ENCODE measurements at places on chromosomes 16 and 17.

DNA sequence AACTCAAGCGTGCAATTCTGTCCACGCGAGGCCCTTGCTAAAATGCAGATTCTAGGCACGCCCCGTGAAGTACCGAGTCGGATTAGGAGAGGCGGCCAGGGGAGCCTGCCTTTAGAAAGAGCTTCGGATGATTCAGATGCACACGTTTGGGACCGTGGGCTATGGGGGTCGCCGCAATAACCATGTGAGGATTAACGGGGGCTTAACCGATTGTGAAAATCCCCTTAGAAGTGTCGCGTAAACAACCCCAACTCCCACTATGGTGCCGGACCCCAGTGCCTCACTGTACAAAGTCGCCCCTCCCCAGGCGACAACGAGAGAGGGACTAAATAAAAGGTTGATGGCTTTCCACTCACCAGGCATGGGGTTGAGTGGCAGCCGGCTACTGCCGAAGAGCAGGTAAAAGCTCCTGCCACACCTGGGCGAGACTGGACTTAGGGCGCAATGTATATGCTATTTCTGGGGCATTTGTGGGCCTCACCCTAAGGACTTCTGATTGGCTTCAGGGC, 635 bp upstream of the SP2 start:
- no peak for DNase-seq

GRCh38 chr16:67158637-67159600, 790 bp downstream of the TRADD start:
- peak; percentile 52 for DNase-seq

- DNase-seq, result peak; percentile 88
These were observed 266.7 kb downstream of the SOX9 start for GRCh38 chr17:72387487-72387886.

- DNase-seq, result peak; percentile 36
These were observed 62.0 kb upstream of the NUDT7 start for GRCh38 chr16:77660311-77660710.

- no peak for DNase-seq
These were observed 24.6 kb upstream of the SHISA9 start for GRCh38 chr16:12876778-12877177.

DNA sequence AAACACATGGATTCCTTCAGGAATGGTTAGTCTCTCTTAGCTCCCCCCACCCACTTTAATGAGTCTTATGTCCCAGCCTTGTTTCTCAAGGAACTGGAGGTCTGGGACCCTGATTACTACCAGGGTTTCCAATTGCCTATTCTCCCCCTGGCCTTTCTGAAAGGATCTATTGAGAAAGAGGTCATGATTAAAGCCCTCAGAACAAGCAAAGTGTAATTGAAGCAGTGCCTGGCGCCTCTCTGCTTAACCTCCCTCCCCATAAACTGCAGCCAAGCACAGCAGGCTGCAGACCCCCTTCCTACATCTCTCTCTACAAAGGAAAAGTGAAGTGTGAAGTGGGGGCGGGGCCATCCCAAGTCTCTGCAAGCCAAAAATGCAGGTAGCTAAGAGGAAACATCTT, 159.7 kb upstream of the CDH11 start:
- no peak for DNase-seq

- no peak for DNase-seq
These were observed 8.0 kb downstream of the TLCD3A start for GRCh38 chr17:740240-741017.

DNA sequence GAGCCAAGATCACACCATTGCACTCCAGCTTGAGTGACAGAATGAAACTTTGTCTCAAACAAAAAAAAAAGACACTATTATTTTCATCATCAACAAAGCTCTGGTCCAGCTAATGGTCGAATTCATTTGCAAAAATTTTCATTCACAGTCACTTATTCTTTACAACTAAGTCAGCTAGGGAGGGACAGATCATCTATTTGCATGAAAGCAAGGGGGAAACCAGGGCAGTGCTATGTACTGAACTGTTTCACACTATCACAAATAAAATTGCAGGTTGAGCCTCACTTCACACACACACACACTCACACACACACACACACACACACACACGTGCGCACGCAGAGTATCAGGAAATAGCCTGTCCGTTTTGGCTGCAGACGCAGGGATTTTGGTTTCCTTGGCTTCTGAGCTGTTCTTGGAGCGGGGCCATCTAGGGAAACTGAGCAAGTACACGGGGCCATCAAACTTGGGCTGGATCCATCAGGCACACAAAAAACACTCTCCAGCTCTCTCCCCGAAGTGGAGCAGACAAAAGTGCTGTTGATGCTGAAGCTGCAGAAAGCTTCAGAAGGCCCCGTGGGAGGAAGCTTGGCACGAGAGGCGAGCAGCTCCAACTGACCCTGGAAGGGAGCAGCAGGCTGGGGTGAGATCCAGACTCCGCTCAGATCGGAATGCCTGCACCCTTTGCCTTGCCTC, 44.3 kb upstream of the HELZ start:
- DNase-seq, result peak; percentile 6

GRCh38 chr16:54370278-54371040, 83.9 kb upstream of the IRX3 start:
- DNase-seq, result no peak

GRCh38 chr17:14454746-14455145, 153.9 kb downstream of the HS3ST3B1 start:
- DNase-seq, result no peak

- no peak for DNase-seq
These were observed 1.2 kb upstream of the UTP6 start for GRCh38 chr17:31902693-31903092.

- DNase-seq, result peak; percentile 21
These were observed 381 bp upstream of the HSD11B2 start for GRCh38 chr16:67430504-67430976.

GRCh38 chr17:3773511-3773910, 27.5 kb downstream of the ITGAE start:
- DNase-seq, result peak; percentile 65

- DNase-seq, result no peak
These were observed 1014.7 kb upstream of the RBFOX1 start for GRCh38 chr16:6317934-6318333.

DNA sequence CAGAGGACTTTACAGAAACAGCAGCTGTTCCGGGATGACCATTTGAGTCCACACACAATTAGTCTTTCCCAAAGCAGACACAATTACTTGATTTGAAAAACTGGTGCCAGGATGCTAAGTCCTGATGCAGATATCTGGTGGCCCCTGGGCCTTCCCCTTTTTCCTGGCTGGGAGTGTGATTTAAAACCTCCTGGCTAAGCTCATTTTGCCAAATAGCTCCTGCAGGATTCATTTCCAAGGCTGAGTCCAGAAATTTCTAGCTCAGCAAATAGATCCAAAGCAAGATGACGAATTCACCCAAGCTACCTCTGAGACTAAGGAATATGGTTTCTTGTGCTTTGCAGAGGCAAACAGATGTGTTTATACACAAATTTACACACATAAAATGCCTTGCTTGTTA, 422.2 kb downstream of the CA10 start:
- DNase-seq, result no peak

DNA sequence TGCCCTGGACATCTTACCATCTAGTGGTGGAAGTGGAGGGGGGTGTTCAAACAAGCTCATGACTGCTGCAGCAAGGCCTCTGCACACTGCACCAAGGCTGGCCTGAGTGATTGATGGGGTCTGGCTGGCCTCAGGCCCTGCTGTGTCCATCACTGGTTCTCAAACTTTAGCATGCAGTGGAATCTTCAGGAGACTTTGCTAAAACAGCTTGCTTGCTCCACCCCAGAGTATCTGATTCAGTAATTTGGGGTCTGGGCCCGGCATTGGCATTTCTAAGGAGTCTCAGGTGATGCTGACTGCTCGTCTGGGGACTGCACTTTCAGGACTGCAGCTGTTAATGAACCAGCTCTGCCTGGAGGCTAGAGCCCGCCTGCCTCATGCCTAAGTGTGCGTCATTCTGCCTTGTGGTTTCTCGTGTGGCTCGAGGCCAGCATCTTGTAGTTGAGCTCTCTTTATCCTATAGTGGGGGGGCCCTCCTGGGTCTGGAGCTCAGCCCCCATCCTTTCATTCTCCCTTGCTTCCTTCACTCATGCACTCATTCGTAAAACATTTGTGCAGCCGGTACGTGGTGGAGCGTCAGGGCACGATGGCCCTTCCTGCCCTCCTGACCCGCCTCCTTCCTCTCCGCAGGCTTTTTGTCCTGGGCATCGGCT, 4.1 kb downstream of the MGAT5B start:
- peak; percentile 98 for DNase-seq

GRCh38 chr16:48280546-48280945, 33.2 kb upstream of the ABCC11 start:
- no peak for DNase-seq

DNA sequence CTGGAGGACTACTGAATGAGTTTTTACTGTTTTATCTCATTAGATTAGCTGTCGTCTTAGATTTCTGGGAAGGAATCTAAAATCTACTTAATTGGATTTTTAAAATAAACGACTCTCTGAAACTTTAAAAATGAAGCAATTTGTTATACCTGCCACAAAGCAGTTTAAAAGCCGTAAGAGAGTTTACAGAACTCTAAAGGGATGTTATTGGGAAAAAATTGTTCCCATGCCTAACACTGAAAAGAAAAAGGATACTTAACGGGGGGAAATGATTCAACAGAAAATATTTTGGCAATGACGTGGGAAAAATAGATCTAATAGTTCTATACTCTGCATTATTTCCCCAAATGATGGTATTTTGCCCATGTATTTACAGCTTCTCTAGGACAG, 27.0 kb downstream of the ARHGAP17 start:
- no peak for DNase-seq

DNA sequence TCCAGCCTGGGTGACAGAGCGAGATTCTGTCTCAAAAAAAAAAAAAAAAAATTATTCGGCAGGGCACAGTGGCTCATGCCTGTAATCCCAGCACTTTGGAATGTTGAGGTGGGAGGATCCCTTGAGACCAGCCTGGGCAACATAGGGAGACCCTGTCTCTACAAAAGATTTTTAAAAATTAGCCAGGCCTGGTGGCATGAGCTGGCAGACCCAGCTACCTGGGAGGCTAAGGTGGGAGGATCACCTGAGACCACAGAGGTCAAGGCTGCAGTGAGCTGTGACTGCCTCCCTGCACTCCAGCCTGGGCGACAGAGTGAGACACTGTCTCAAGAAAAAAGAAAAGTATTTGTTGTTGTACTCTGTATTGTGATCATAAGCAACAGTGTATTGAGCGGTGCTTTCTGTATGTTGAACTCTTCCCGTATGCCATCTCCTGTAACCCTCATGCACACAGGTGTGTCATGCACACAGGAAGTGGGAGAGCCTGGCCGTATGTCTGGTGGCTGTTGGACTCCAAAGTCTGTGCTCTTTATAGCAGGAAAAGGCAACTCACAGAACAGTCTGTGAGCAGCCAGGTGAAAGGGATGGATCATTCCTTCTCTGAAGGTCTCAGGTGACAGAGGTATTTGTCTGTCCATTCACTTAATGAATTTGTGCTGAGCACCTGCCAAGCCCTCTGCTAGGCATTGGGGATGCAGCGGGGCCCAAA, 17.1 kb downstream of the CDH1 start:
- no peak for DNase-seq

- DNase-seq, result no peak
These were observed 140.0 kb downstream of the SPACA3 start for GRCh38 chr17:33131620-33132019.

- DNase-seq, result no peak
These were observed 5.6 kb upstream of the ST3GAL2 start for GRCh38 chr16:70444249-70445063.

GRCh38 chr16:56814537-56815432, 50.2 kb upstream of the SLC12A3 start:
- DNase-seq, result no peak

DNA sequence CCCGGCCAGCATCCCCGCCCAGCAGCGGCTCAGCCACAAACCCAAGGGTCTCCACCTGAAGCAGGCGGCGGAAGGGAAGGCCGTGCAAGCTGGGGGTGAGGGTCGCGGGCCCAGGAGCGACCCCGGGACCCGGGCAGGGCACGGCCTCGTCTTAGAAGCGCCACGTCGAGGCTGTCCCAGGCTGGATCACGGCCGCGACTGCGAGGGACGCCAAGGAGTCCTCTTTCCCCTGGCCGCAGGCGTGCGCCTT, 538 bp upstream of the CCNF start:
- no peak for DNase-seq

GRCh38 chr17:802901-803881, 21.0 kb downstream of the MRM3 start:
- no peak for DNase-seq

DNA sequence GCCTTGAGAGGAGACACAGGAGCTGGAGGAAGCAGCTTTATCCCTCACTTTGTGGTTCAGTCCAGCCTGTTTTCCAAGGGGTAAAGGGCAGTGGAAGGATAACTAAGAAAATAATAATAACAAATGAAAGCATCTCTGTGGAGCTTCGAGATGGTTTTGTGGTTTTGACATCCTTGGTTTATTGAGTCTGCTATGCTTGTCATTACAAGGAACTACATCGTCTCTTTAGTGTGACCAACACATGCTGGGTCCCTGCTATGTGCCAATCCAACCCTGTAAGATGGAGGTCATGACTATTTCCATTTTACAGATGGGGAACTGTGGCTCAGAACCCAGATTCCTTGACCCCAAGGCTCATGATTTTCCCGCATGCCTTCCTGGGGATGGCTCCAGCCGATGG, 124.8 kb downstream of the MRM1 start:
- no peak for DNase-seq

- DNase-seq, result no peak
These were observed 39.6 kb downstream of the PKD1 start for GRCh38 chr16:2095918-2096582.

DNA sequence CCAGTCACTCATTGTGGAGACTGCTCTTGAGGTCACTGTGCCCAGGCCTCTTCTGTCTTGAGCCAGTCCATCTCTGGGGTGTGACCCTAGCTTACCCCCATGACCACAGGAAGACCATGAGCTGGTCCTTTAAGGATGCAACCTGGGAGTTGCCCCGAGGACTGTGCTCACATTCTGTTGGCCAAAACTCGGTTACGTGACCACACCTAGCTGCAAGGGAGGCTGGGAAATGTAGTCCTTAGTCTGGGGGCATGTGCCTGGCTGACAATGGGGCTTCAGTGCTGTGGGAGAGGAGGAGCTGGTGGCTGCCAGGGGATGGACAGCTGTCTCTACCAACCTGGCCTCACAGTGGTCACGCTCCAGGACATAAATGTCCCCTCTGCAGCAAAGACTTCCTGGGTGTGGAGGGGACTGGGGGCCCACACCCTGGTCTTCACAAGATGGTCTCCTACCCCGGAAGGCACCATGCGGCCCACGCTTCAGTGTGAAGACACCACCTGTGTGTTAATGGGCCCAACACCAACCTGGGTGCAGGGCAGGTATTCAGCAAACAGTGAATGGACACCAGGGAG, 55.4 kb downstream of the JPH3 start:
- DNase-seq, result peak; percentile 60

GRCh38 chr17:27919079-27919478, 25.9 kb upstream of the LYRM9 start:
- DNase-seq, result no peak

DNA sequence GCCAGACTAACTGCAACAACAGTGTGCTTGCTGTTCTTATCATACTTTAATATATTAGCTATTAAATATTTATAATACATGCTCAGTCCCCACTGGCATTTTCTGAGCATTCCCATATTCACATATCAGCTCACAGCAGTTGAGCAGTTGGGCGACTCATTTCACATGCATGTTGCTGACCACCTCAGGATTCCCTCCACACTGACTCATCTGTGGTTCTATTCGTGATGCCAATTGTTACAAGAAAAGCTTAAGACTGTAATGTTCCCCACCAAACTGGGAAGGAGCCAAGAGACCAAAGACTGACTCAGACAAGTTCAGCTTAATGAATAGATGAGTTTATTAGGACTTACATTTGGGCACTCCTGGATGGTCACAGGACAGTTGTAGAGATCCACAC, 100.3 kb upstream of the KIF2B start:
- DNase-seq, result peak; percentile 7

GRCh38 chr17:40921026-40921425, 16.4 kb downstream of the KRT23 start:
- no peak for DNase-seq

- no peak for DNase-seq
These were observed 801 bp downstream of the VPS35 start for GRCh38 chr16:46688101-46688653.
